ENCODE measurements at places on chromosomes 5 and 9.

GRCh38 chr5:80653502-80653901 is 950 bp upstream of the MSH3 start:
- DNase-seq = no peak

- DNase-seq = no peak
Measured at GRCh38 chr5:153952893-153953292, 85.8 kb downstream of the FAM114A2 start.

DNA sequence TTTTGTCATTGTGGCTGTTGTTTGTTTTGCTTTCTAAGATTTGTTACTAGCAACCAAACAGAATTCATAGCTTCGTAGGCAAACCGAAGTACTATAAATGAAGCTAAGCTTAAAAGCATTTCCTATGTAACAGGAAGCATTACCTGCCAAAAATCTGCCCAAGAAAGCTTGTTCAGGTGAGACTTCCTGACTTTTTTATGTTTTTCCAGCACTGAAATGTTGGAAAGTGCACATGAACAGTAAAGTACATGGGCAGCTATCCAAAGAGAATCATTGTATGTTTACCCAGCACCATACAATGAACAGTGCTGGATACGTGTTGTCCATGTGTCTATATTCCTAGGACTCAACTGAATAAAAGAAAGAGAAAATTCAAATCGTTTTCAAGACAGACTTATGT is 247.1 kb downstream of the NFIB start:
- DNase-seq = no peak

GRCh38 chr9:126564716-126565115 is 49.0 kb upstream of the LMX1B start:
- no peak for DNase-seq

DNA sequence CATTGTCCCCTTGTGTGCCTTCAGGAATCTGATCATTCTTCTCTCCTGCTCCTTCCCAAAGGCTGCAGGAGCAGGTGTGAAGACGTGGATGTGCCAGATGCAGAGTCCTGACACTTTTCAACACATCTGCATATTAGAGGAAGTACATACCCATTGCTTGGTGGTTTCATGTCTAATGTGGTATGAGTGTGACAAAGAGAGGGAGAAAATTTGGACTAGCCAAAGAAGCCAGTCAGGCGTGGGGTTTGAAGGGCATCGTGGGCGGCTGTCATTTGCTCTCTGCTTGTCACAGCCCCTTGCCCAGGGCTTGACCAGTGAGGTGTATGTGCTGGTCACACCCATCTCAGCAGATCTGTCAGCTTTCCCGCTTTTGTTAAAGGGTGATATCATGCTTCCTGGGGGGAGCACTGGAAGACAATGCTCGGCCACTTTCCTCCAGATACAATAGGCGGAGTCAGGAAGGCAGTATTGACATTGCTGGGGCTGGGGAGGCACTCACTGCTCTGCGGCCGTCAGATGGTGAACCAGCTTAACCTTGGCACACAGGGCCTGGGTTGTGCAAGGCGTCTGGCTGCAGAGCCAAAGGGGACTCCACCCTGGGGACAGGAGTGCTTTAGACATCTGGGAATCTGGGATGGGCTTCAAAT is 8.6 kb downstream of the TEK start:
- DNase-seq = peak; percentile 75

DNA sequence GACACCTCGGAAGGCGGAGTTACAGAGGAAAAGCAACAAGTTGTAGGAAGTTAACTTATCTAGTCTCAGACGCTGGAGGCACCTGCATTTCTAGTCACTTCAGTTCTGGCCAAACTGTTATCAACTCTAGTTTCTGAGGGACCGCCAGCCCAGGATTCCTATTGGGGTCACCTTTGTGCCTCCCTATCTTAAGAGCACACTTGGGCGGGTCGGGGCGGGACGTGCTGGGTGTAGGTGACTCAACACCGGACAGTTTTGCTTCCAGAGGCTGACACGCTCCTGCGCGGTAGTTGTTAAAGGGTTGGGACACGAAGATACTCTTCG is 679 bp upstream of the KDM4C start:
- no peak for DNase-seq

DNA sequence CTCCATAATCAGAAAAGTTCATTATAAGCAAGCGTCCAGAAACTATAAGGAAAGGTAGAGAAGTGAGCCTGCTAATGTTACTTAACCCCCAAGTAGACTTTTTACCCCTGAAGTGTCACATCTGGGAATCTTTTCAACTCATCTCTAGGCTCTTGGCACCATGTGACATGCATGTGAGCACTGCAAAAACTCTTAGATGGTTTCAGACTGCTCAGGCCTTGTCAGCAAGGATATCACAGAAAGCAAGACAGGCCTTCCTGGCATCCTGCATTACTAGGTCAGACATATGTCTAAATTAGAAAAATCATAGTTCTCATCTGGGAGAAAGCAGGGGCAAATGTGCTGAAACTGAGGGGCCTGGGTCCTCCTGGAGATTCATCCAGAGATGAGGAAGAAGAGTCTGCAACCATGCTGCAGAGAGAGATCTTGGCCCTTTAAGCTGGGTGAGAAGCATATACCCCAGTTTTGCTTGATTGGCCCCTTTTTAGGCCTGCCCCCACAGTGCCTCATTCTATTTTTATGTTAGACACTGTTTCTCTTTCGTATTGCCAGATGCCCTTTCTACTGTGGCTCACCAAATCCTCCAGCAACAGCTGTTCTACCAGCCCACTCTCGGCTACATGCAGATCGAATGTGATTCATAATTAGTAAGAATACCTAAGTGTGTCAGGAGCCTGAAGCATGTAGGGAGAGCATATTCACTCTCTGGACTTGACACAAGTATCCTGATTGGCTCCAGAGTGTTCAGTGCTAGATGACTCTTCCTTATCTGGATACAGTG is 19.0 kb downstream of the TMEM8B start:
- DNase-seq = no peak

GRCh38 chr5:14628346-14628745 is 36.2 kb upstream of the OTULIN start:
- peak; percentile 58 for DNase-seq

DNA sequence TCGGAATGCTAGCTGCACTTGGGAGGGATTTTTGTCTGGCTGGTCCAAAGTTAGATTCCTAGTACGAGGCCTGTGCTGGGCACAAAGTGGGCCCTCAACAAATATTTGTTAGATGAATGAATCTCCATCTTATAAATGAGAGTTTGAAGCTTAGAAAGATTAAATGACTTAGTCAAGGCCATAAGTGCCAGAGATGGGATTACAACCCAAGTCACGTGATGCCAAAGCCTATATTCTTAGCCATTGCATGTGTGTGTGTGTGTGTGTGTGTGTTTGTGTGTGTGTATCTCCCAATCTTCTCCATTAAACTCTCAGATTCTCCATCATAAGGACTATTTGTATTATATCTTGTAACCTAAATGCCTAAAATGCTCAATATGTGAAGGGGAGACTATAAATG is 130.8 kb upstream of the MAP1B start:
- DNase-seq = no peak

GRCh38 chr9:4842734-4843133 is 50.0 kb downstream of the RCL1 start:
- no peak for DNase-seq

- no peak for DNase-seq
Measured at GRCh38 chr5:160018945-160019625, 10.1 kb downstream of the TTC1 start.

- DNase-seq = no peak
Measured at GRCh38 chr9:126131066-126132010, 195.3 kb upstream of the MVB12B start.

- DNase-seq = no peak
Measured at GRCh38 chr9:121821326-121821725, 169.9 kb downstream of the DAB2IP start.

DNA sequence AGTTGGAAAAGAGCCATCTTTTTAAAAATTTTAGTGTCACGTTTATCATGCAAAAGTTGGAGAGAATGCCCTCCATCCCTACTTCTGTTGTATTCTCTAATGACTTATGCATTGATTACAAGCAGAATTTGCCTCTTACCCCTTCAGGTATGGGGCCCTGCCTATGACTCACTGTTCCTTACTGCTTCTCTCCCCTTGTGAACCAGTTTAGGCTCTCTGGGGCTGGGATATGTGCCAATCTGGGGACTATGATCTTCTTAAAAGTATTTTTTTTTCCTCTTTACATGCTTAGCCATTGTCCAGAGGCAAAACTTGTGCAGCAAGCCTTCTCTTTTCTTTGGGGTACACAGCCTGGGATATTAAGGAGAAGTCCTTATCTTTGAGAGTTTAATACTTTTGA is 37.4 kb downstream of the CAMK4 start:
- no peak for DNase-seq

GRCh38 chr5:39484673-39485072 is 59.9 kb upstream of the DAB2 start:
- no peak for DNase-seq

DNA sequence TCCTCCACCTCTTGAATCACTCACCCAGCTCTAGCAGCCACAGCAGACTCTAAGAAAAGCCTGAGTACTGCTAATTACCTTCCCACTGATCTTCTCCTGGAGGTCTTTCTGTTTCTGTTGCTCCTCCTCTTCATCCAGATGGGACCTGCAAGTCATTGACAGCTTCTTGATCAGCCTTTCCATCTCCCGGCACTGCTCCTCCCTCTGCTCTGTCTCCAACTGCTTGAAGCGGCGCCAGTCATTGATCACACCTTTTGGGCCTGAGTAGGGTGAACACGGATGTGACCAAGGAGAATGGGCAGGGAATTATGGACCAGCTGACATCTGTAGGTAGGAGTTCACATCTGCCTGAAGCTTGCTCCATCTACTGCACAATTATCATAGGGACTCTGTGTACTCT is 5.5 kb downstream of the PDCL start:
- no peak for DNase-seq

GRCh38 chr5:94313696-94314095 is 304.7 kb downstream of the KIAA0825 start:
- no peak for DNase-seq

GRCh38 chr9:89340332-89340731 is 22.0 kb downstream of the SECISBP2 start:
- no peak for DNase-seq

DNA sequence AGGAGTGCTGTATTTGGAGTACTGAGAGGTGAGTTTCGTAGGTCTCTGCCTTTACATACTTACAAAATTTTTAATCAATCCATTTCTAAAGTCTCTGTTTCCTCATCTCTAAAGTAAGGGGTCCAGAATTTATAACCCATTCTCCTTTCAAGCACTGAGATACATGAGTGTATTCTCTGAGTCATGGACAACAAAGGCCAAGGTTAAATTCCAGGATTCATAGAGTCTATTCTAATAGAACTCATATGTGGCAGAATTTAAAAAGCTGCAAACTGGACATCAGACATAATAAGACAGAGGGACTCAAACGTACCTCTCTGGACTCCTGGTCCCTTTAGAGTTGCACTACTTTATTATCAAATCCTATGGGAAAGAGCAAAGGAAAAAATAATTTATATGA is 112.5 kb upstream of the SLIT3 start:
- DNase-seq = no peak

DNA sequence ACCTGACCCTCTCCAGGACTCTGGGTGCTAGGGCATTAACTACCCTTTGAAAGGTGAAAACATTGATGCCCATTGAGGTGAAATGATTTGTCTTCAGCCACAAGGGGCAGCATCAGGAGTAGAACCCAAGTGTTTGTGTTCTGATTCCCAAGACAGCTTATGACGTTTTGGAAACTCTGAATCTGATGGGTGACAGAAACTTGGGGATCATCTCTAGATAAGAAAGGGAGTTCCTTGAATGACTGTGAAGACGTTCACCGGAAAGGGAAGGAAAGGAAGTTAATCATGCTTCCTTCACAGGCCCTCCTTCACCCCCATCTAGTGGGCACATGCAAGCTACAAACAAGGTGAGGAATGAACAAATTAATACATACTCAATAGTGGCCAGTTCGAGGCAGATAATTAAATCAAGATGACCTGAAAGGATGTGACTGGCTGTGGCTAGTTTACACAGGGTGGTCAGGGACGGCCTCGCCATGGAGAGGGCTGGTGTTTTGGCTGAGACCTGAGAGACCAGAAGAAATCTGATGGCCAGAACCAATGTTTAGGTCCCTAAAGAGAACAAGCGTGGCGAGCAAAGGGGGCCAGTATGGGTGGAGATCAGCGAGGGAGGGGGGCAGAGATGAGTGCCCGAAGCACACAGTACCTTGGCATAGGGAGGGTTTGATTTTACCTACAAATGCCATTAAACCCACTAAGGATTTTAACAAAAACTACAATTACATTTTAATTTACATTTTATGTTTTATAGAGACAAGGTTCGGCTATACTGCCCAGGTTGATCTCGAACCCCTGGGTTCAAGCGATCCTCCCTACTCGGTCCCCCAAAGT is 937 bp upstream of the SLC26A2 start:
- DNase-seq = no peak

- DNase-seq = no peak
Measured at GRCh38 chr9:110887276-110887675, 151.0 kb downstream of the LPAR1 start.

GRCh38 chr9:105066275-105066865 is 138.4 kb upstream of the ABCA1 start:
- DNase-seq = no peak

DNA sequence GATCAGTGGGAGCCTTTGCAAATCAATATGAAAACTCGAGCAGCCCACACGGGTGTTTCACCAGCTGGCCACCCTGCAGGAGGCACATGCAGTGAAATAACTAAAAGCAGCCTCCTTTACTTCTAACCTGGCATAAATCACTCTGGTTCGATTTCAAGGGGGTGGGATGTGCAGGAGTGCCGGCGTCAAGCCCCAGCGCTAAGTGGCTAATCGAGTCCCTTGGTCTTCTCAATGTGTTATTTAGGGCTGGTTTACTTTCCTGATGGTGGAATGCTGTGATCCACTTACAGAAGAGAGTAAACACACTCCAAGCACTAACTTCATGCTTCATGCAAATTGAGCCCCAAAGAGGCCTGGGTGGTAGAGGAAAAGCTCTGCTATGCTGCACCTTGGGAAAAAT is 109.4 kb downstream of the TMEM174 start:
- DNase-seq = no peak

- no peak for DNase-seq
Measured at GRCh38 chr5:98455665-98456064, 317.8 kb upstream of the RGMB start.

GRCh38 chr9:12818431-12819000 is 43.7 kb downstream of the LURAP1L start:
- DNase-seq = peak; percentile 29

DNA sequence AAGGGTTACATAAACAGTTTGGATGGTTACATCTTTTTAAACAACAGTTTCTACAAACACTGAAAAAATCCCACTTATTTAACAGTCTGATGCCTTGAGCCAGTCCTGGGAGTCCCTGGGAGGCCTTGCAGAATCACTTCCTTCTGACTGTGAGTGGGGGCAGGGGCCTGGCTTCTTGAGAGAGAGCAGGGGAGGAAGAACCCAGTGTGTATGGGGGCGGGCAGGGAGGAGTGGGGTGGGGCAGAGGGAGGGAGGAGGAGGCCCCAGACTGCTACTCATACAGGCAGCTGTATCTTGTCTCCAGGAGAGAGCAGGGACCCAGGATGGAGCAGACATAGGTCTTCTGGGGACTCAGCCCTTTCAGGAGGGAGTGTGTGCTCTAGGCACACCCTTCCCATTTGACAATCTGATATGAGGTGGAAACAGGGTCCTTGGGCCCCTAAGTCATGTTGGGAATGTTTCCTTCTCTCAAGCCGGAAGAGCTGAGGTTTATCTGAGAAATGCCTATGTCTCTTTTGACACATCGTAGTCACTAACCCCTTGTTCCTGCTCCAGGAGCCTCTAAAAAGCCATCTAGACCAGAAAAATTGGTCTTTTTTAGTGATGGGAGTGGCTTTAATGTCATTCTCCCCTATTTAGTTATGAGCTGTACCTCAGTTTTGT is 52.8 kb downstream of the IRF1 start:
- peak; percentile 79 for DNase-seq

Data from thyroid gland (tissue), 4 donors.